ENCODE measurements at places on chromosomes 12 and 14. TPM values are rescaled to one million over a fixed set of nuclear protein-coding genes. Genes with fewer than 3 reads are reported as not detected.

The VRTN gene
- total RNA-seq: 0.30 TPM

The DEPDC4 gene
- 2.8 TPM for total RNA-seq

DNA sequence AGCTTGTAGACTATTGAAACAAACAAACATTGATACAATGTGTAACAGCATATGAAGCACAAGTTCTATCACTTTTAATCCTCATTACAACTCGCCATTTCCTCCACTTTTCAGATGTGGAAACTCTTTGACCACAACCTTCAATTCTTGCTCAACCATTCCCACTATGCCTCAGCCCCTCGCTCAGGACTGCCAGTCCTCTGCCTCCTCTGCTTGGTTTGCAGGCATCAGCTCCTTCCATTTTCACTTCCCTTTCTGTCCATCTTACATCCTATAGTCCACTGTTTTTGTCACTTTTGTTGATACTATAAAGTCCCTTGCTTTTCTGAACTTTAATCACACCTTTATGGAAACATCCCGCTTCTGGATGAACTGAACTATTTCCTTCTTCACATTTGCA lies 28.2 kb upstream of the CD27 start:
- DNase-seq: no peak
- H3K27ac ChIP-seq: no peak overlapping the region
- H3K36me3 ChIP-seq: no peaks in the 10 kb centered on the region
- no peaks in the 10 kb centered on the region for H3K4me1 ChIP-seq
- no peaks in the 10 kb centered on the region for H3K27me3 ChIP-seq

- no peak for DNase-seq
- no peaks in the 10 kb centered on the region for H3K27me3 ChIP-seq
- H3K4me3 ChIP-seq: no peak overlapping the region
- H3K4me1 ChIP-seq: no peaks in the 10 kb centered on the region
- H3K27ac ChIP-seq: no peak overlapping the region
Observed at GRCh38 chr14:70711451-70711850, 69.7 kb downstream of the TTC9 start.

Data from colonic mucosa (tissue), 4 donors.